ENCODE measurements at places on chromosomes 3 and 15.

DNA sequence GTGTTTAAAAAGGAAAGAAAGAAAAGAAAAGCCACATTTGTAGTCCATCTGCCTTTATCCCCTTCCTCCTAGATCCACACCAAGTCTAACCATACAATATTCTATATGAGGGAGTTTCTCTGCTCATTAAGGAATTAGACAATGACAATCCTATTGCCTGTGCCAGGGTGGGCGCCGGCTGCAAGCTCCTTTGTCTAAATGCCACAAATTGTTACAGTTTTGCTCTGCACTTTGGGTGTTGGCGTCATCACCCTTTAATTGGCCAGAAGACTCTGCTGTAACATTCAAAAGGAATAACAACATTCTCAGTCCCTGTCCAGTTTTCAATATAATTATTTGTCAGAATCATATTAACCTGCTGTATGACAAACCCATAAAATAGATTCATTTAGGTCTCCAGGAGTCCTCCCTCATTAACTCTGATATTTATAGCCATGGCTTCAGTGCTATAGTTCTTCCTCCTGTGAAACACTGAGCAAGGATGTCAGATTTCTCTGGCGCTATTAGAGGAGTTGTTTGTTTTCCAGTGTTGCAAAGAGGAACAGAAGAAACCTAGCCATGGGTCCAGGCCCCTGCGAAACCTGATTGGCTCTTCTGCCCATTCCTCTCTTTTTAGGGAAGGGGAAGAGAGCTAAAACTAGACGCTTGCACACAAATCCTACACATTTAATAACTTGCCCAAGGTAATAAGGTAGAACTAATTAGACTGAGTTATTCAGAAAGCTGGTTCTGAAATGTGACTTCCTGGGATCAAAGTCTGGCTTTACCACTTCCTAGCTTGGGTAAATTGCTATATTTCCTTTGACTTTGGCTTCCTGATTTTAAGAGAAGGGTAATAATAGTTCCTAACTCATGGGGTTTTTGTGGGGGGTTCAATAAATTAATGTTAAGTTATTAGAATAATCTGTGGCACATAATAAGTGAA is 112.4 kb downstream of the CD47 start:
- peak; percentile 85 for DNase-seq

DNA sequence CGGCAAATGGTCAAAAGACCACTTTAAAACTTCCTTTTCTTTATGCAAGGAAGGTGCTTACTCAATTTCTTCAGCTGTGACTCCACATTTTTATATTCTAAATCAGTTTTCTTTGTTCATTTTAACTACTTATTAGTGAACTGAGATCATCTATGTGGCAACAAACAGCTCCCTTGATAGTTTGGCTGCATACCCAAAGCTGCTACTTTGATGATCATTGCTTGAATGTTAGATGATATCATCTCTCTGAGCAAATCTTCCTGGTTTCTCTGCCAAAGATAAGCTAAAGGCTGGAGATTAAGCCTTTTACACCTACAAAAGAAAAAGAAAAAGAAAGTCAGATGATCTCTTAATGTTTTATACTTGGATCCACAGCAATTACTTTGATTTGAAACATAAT is 95.5 kb downstream of the DPH6 start:
- DNase-seq = peak; percentile 37

GRCh38 chr15:68512598-68512997 is 66.2 kb upstream of the CORO2B start:
- no peak for DNase-seq

- peak; percentile 67 for DNase-seq
Measured at GRCh38 chr3:185825639-185826481, 1.0 kb upstream of the IGF2BP2 start.

Data from NCI-H69 (cell line).